ENCODE measurements at places on chromosomes 4 and X.

GRCh38 chr4:112589206-112589605 is 47.5 kb downstream of the ZGRF1 start:
- DNase-seq, result no peak

- DNase-seq, result no peak
Measured at GRCh38 chrX:22323541-22323940, 50.8 kb downstream of the CBLL2 start.

DNA sequence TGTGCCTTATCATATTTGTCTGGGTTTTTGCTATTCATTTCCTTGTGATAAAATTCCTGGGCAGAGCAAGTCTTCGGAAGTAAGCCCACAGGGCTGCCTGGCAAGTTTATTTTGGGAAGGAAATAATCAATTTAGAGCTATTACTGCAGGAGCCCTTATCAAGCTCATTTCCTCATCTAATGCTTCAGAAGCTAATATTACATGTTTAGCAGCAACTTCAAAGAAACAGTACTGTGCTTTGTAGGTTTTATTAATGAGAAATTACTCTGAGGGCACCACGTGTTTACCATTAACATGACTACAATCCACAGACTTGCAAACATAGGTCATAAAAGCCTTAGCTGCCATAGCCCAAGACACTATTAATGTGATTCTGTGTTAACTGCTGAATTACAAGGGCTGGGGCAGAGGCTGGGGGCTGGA is 540.0 kb downstream of the SPRY1 start:
- no peak for DNase-seq

GRCh38 chr4:31045724-31046318 is 325.7 kb downstream of the PCDH7 start:
- DNase-seq, result no peak

- DNase-seq, result no peak
Measured at GRCh38 chr4:64230709-64231310, 178.4 kb downstream of the TECRL start.

DNA sequence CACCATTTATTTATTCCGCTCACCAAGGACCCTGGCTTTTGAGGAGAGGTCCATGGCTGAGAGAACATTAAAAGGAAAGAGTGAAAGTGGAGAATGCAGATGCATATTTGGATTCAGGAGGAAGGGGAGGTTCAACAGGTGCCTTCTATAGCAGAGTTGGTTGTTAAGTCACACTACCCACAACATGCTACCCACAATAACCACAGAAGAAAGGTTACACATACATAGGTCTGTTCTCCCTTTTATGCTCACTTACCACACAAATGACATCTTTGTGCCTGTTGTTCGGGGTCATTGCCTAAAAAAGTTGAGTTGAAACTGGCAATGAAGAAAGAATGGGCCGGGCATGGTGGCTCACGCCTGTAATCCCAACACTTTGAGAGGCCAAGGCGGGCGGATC is 587.4 kb downstream of the RPA4 start:
- DNase-seq, result no peak

- no peak for DNase-seq
Measured at GRCh38 chr4:25180524-25181131, 20.4 kb upstream of the SEPSECS start.

GRCh38 chrX:46178763-46179162 is 366.5 kb downstream of the ZNF674 start:
- no peak for DNase-seq

GRCh38 chr4:168506014-168506413 is 9.2 kb downstream of the PALLD start:
- no peak for DNase-seq

DNA sequence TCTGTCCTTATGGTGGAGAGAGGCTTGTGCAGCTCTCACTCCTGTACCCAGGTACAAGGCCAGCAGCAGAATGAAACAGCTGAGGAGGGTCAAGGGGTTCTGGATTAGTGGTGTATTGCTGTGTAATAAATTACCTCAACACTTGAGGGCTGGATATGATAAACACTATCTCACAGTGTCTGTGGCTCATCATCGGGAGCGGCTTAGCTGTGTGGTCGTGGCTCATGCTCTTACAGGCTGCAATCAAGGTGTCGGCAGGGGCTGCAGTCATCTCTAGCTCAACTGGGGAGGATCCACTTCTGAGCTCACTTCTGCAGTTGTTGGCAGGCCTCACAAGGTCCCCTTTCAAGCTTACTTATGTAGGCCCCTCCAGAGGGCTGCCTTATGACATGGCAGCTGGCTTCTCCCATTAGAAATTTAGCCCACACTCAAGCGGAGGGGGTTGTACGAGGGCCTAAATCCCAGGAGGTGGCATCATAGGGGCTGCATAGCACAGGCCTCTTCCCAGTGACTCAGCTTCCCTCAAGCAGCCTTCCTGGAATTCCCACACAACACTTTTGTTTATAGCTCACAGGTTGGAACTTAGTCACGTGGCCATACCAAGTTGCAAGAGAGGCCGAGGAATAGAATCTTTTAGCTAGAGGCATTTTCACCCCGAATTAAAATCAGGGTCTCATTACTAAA is 148.2 kb upstream of the RPS6KA3 start:
- DNase-seq, result no peak

- DNase-seq, result no peak
Measured at GRCh38 chr4:152158225-152158624, 377.7 kb downstream of the FBXW7 start.

GRCh38 chr4:13530823-13531624 is 13.3 kb downstream of the NKX3-2 start:
- DNase-seq, result no peak

DNA sequence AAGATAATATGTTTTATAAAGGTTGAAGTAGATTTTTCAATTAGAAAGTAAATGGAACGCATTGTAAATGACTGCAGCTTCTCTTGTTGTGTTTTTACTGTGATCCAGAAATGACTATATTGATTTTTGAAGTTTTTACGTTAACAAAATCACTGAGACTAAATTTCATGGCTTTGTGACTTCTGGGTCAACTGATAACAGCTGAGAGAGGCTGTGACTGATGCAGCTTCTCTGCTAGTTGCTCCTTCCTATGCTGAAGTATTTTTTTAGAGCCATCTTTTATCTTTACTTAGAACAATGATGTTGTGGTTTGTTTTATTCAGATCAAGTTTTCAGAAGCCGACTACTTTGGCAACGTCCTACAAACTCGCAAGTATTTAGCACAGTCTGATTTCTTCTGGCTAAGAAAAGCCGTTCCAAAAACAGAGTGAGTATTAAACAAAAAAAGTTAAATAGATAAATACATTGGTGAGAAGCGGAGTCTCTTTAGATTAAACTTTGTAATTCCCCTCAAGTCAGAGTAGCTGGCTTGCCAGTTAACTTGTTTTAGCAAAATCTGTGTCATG is 94.7 kb upstream of the CBLL2 start:
- DNase-seq, result no peak

DNA sequence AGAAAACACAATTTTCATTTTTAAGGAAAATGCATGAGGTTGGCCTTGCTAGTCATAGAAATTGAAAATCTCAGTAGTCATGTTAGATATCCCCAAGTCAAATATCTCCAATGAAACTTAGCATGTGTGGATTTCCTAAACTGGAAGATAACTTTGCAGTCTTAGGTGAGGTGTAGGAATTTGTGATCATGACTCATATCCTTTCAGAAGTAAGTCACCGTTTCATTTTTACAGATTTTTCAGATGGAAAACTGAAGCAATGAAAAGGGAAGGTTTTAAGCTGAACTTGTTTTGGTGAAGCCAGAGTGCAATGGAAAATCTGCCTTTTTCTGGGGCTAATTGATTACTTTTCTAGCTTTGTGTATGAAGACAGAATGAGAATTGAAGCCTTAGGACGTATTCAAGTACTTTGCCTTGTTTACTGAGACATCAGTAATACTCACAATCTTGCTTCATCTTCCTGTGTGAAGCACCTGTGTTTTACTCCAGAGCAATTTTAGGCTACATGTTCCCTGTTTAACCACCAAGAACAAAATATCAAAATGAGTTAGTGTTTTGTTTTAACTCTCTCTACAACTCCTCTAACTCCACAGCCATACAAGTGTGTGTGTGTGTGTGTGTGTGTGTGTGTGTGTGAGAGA is 1662.8 kb upstream of the ADGRL3 start:
- no peak for DNase-seq

DNA sequence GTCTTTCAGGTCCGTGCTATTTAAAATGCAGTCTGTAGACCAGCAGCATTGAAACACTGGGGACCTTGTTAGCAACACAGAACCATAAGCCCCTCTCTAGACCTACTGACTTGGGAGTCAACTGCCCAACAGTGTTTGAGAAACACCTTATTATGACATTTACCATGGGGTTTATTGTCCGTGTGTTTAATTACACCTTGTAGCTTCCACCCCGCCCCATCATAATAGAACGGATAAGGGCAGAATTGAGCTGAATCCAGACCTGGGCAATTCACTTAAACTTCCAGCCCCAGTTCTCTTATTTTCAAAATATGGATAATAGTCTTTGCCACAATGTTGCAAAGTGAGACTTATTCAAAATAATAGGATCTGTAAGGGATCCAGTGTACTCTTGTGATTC is 30.6 kb upstream of the CLNK start:
- DNase-seq, result no peak

DNA sequence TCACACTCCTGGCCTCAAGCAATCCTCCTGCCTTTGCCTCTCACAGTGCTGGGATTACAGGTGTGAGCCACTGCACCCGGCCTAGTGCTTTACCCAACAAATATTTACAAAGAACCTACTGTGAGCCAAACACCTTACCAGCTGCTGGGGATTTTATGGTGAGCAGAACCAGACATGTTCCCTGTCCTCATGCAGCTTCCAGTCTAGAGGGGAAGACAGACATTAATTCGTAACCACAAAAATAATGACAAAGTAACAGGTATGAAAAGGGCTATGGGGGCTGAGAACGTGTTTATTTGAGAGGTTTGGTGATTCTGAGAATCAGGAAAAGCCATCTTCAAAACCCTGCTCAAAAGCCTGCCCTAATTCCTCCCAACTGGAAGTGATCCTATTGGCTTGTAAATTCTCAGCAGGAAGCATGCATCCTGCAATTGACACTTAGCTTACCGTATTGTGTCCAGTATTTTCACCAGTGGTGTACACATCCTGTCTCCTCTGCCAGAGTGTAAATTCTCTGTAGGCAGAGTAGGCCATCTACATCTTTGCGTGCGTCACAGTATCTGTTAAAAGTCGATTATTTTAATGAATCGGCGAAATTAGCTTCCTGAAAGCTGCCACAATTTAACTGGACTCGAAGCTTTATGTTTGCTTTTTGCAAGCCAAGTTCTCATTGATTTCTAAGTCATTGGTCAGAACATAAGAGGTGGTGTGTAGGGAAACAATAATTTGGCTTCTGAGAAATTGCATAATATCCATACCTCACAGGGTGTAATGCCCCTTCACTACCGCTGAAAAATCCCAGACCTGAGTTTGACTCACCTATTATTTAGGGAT is 67.0 kb downstream of the TMEM156 start:
- DNase-seq, result no peak
